ENCODE measurements at places on chromosomes 3 and 15. TPM values are rescaled to one million over a fixed set of nuclear protein-coding genes. Genes with fewer than 3 reads are reported as not detected.

ST3GAL6 gene
- total RNA-seq: 29.2 TPM

PLCH1 gene
- 3.4 TPM for total RNA-seq

DNA sequence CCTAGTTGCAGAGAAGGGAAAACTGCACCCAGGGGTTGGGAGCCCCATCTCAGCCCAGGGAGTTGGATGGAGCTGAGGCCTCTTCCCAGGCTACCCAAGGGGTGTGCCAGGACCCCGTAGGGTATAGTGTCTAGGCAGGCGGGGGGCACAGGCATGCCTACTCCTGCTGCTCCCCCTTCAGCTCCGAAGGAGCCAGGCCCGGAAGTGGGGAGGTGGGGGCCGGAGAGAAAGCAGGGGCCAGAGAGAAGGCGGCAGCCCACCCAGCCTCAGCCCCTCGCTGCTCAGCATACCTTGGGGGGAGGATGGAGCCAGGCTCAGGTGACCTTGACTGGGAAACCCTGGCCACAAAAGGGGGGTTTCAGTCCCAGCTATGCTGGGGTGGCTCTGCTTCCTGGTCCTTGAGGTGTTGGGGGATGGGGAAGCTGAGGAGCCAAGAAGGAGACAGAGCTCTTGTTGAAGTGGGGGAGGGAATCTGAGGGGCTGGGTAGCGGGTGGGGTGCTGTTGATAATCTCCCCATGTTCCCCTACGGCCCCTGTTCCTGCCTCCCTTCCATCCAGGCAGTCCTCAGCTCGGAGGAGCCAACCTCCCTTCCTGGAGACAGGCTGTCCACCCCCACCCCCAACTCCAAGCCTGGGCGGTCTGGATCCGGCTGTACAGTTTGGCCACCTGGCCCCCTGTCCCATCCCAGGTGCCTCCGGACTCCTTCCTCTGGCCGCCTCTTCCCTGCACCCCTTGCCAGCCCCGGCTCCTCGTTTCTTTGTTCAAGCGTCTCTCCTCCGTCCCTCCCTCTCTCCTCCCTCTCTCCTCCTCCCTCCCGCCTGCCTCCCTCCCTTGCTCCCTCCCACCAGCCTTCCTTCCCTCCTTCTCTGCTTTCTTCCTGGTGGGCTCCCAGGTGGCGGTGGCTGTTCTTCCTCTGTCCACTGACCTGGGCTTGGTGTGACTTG, 1.7 kb downstream of the SEMA3F start:
- peak; percentile 56 for DNase-seq

DNA sequence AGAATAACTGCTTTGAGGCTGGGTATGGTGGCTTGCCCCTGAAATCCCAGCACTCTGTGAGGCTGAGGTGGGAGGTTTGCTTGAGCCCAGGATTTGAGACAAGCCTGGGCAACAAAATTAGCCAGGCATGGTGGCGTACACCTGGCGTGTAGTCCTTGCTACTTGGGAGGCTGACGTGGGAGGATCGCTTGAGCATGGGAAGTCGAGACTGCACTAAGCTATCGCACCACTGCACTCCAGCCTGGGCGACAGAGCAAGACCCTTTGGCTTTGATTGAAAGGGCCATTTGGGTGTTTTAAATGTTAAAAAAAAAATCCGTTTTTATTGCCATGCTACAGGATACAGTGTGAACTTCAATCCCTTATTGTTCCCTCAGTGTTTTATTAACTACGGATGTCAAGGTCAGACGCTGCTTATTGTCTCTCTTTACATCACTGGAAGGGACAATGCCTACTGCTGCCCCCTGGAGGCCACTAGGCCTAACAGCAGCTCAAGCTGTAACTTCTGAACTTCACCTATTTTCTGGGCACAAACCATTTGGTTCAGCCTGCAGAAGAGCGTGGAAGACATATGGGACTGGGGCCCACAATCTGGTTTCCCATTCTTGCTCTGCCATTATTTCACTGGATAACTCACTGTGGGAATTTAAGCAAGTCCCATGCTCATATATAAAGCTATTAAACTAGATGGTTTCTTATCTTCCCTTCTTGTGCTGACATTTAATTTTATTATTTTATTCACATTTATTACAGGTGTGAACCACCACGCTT, 15.3 kb upstream of the IREB2 start:
- DNase-seq: peak; percentile 78

DNA sequence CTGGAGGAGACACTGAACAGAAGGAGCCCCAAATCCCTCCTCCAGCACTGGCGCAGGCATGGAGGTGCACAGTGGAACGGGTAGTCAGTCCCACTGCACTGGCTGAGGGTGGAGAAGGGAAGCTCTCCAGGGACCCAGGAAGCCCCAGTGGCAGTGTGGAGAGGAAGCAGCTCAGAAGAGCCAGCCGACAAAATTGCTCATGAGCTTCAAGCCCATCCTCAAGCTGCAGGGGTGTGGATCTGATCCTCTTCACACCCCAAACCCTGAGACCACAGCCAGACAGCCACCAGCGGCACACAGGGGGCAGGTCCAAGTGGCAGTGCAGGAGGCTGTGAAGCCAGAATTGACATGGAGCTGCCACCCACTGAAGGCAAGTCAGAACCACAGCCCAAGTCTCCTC, 32.1 kb downstream of the CYFIP1 start:
- no peak for DNase-seq

GRCh38 chr3:50122661-50123391, 32.3 kb upstream of the SEMA3F start:
- no peak for DNase-seq

SERINC4 gene
- not detected for total RNA-seq

DNA sequence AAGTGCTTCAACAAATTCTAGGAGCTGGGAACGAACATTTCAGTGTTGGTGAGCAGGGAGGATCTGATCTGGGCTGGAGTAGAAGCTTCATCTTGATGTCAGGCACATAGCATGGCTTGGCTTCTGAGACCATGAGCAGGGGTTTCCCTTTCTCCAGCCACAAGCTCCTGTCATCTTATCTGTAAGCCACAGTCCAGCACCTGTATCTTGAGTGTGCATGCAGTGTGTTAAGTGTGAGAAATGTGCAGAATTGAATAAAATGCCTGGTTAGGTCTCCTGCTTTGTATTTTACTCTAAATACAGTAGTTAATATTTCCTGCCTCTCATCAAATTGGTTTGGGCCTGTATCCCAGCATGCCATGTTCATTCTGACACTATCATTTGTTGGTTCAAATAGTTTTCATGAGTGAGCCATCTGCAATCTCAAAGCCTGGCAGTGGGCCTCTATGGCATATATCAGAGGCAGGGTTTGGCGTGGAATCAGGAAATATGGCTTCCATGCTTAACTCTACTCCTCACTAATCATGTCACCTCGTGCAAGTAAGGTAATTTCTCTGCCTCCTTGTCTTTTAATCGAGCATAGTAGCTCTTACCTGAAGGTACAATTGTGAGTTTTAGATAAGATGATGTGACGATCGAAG, 43.3 kb downstream of the TLNRD1 start:
- DNase-seq: no peak

DNA sequence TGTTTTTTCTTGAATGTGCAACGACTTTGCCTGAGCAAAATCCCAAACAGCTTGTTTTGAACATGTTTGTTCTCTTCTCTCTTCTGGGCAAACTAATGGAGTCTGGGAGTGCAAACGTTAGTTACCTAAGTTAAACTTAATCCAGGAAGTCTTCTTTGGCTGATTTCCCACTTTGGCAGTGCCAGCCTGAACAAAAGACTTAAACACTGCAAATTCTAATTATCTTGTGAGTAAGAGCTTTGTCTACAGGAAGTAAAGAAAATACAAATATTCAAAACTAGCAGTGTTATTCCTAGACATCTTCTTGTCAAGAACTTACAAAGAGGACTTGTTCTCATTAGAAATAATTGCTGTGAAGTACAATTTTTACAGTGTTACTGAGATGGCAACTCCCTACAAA, 16.7 kb upstream of the DENND6A start:
- no peak for DNase-seq

DNA sequence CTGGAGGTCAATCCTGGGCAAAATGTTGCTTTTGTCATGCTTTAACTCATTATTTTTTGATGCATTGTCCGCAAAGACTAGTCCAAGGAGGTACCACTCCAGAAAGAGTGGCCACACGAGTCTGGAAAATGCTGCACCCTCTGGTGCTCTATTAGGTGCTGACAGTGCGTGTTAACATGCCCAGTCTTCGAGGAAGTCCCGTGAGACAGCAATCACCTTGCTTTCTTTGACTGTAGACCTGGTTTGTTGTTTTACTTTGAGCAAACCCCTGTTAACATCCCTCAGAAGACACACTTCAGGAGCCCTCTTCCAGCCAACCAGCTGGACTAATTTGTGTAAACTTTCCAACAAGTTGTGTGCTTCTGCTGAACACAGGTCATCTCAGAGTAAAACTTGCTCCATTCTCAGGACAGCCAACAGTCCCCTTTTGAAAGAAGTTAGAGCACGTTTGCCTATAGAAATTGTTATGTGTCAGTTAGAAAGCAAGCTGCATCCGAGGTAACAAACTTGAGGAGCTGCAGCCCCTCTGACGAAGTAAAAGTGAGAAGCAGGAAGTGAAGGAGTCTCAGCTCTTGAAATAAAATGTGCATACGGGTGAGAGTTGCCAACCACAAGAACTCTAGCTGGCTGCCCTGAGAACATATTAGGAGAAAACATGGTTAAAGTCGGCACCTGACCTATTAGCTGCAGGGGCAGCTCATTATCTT, 205.0 kb downstream of the LPP start:
- no peak for DNase-seq

Measured in right cardiac atrium (tissue), 5 donors.